ENCODE measurements at places on chromosomes 7 and 10.

DNA sequence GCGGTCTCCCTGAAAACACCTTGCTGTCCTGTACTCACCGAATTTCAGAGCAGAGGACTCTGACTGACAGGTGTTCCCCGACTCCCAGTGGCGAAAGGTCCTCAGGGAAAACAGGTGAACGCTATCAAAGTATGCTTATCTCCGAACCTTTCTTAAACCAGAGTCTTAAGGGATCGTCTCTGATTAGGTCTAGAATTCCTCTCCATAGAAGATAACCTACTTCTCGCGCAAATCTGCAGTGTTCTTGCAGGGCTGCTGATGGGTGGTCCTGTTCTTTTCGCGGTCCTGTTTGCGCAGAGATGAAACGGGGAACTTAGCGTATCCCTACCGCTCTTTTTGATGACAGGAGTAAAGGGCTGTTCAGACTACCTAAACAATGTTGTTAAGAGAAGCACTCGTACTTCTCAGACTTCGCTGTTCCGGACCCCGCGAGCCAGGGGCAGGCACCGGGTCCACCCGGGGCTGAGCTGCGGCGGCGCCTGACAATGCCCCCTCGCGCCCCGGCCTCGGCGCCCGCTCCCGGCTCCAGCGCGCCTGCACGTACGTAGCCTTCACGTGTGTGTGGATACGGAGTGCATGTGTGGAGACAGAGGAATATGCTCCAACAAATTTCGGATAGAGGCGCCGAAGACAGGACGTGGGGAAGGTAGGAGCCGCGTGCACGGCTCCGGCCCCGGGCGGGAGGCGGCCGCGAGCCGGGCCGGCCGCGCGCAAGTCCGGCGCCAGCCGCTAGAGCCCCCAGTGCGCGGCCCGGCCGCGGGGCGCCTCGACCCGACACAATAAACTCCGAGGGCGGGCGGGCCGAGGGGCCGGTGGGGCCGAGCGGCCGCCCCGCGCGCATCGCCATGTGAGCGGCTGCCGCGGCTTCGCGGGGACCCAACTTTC is 766 bp upstream of the ZMYND11 start:
- DNase-seq = peak; percentile 81

DNA sequence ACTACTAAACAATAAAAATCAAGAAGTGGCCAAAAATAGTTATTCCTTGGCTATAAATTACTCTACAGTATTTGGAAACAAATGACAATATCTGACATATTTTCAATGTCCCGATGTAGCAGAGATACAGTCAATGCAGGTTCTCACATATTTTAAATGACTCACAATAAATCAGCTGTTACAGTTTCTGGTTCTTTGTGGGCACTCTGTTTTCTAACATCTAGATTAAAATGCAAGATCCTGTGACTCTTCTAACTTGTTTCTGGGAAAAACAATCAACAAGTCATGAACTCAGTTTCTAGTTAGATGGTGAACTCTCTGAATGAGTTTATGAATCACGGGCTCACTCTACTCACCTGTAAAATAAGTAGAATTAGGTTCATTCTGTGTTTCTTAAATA is 849.6 kb upstream of the MBL2 start:
- DNase-seq = no peak

DNA sequence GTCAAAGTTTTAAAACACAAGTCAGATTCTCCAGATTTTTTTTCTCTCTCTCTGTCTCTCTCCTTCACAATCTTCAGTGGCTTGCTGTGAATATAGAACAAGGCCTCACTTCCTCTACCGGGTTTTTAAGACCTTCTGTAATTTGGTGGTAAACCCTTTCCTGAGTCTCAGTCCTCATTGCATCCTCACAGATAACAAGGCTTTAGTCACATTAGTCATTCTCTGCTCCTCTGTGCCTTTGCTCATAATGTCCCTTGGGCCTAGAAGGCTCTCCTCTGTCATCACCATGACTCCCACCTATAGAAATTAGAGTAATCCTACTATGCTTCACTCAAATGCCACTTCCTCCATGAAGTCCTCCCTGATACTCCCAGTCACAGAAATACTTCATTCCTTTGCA is 172.7 kb upstream of the HPS1 start:
- DNase-seq = no peak

- peak; percentile 12 for DNase-seq
Observed at GRCh38 chr7:142892951-142893350, 7.4 kb upstream of the TRPV6 start.

GRCh38 chr10:103196516-103196915 is 3.4 kb upstream of the NT5C2 start:
- DNase-seq = no peak

DNA sequence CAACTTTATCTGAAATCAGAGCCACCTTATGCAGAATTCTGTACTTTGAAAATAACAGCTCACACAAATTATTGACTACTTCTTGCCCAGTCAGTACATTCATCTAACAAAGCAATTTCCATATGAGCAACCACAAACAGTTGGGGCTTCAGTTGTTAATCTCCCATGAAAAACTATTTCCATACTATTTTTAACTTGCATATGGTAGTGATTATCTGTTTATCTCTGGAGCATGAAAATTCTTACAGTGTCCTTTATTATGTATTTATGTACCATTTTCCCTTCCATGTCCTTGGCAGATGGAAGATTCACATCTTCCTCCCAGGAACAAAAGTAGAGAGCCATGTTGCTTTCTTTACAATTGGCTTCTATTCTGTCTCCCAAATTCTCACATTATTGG is 285.7 kb downstream of the CRPPA start:
- no peak for DNase-seq

- no peak for DNase-seq
Observed at GRCh38 chr7:2180081-2180480, 52.7 kb downstream of the MAD1L1 start.

GRCh38 chr10:117458571-117458970 is 83.3 kb upstream of the PDZD8 start:
- DNase-seq = no peak

GRCh38 chr7:26420422-26421019 is 128.9 kb downstream of the SNX10 start:
- no peak for DNase-seq

DNA sequence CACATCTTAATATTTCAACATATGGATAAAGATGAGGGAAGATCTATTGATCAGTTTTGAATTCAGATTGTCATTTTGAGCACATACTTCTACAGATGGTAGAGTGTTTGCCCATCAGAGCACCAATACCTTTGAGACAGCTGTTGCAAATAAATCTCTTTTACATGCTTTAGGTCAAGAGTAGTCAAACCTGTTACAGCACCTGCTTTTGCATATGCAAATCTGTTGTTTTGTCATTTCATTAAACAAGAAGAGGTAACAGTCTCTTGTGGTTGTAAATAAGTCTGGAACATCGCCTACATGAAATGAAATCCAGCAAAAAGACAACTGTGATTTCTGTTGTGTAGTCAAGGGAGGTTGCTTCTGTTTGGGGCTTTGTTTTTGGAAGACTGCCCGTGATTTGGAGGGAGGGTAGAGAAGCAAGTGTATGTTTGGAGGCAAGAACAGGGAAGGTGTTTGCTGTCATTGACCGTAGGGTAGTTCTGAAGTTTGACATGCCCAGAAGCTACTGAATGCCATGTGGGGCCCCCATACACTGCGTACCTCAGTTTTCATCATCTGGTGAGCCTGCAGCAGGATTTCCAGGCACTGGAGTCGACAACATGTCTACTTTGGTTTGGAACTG is 233.6 kb upstream of the PPP1R3A start:
- DNase-seq = no peak

- peak; percentile 25 for DNase-seq
Observed at GRCh38 chr10:62081341-62082270, 180.1 kb downstream of the ARID5B start.

GRCh38 chr10:122468926-122469781 is 7.8 kb downstream of the HTRA1 start:
- DNase-seq = no peak

GRCh38 chr10:2139746-2140145 is 402.4 kb upstream of the ADARB2 start:
- DNase-seq = no peak

GRCh38 chr7:147081117-147081516 is 964.5 kb downstream of the CNTNAP2 start:
- DNase-seq = no peak

DNA sequence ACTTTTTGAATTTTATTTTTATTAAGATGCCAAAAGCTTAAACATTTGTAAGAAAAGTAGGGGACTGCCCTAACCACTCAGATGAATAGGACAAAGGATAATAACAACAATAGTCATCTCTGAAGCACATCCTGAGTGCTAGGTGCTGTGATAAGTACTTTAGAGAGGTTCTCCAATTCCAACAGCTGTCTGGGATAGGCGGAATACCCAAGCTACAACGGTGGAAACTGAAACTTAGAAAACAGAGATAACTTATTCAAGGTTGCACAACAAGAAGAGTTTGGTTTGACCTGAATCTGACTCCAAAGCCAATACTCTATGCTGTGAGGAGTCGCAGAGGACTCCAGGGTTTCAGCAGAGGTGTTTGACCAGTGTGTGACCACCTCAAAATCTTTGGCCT is 2.0 kb downstream of the RTKN2 start:
- DNase-seq = no peak

GRCh38 chr10:113053881-113054280 is 103.8 kb downstream of the TCF7L2 start:
- DNase-seq = no peak

DNA sequence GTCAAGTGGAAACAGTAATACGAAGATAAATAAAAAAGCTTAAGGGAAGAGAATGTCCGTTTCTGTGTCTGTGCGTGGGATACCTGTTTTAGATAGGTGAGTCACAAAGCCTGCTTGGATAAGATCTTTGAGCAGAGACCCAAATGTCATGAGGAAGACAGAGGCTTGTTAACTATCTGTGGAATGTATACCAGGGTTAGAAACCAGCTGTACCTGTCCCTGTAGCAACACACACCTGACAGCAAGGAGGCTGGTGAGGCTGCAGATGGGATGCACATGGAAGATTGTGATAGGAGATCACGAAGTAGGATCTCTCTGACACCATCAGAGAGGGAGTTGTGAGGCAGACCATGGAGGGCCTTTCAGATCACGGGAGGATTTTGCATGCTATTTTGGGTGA is 105.3 kb downstream of the ARHGAP21 start:
- no peak for DNase-seq

- DNase-seq = no peak
Observed at GRCh38 chr10:118032564-118032963, 14.2 kb downstream of the RAB11FIP2 start.

GRCh38 chr10:61731638-61732037 is 68.9 kb downstream of the CABCOCO1 start:
- DNase-seq = no peak

DNA sequence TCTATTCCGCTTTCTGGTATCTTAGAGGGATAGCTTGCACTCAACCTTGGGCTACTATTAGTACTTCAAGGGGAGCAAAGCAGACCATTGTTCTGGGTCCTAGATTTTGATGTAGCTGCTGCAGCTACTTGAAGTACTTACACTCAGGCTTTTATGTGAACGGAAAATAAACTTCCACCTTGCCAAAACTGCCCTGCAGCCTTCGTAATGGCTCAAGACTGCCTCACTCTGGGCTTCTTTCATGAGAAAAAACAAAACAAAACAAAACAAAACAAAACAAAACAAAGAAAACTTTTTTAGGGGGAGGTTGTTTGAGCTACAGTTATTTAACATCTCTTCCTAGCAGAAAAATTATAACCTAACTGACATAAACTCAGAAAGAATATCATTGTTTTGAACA is 19.4 kb upstream of the EPHB6 start:
- DNase-seq = no peak

DNA sequence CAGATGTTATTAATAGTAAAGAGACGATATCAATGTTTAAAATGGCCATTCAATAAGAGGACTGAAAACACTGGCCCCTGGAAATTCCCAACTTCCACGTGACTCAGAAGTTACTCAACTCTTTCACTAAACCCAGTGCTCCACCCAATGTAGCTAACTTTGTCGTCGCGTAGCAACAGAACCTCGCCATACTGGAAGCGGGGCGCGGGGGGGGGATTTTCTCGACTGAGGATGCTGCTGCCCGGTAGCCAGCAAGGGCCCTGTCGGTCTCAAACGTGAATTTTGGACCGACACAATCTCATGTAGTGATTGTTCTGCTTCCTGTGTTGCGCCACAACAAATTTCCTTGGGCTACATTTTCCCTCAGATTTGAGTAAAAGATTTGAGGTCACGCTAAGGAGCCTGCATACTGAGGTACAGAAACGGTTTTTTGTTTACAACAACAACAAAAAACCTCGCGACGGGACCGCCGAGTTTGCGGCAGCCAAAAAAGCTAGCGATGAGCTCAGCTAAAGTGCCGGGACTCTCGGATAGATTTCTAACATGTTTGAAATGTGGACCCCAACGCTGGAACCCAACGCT is 977 bp upstream of the SFR1 start:
- peak; percentile 93 for DNase-seq

GRCh38 chr10:48192881-48193450 is 81.5 kb downstream of the FRMPD2 start:
- no peak for DNase-seq

GRCh38 chr10:43341450-43341849 is 30.0 kb upstream of the FXYD4 start:
- no peak for DNase-seq

DNA sequence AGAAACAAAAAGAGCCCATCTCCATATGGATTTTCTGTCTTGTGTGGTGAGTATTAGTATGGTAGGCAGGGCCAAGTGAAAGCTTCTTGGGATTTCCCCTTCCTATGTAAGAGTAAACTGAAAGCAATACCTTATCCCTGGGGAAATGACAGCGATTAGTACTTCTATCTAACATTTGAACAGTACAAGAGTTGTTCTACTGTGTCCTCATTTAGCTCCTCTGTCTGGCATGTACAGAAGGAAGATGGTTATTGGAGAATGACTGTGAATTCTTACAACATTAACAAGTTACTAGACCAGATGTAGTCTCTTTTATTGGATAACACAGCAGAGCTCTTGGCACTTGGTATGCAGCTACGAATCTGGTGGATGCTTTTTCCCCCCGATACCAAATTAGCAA is 17.9 kb upstream of the TRIL start:
- DNase-seq = no peak

DNA sequence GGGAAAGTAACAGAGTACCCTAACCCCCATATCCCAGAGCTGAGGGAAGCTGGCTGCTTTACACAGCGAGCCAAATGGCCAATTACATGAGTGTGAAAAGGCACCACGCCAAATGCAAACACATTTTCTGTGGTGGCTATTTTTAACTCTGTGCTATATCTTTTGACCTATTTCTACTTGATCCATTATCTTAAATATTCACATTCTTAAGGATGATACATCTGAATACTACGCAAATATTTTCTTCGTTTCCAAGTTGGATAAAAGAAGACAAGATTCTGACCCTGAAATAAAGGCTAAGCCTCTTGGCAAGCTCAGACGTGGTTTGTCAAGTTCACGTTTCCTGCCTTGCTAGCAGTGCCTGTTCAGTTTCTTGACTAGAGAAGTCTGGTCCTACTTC is 146.7 kb upstream of the TMEM196 start:
- no peak for DNase-seq

- no peak for DNase-seq
Observed at GRCh38 chr10:35412003-35412723, 75.9 kb downstream of the CCNY start.

Measured in kidney (tissue), 22 donors.